NB4 (cell line): ENCODE measurements at places on chromosomes 4 and X.

GRCh38 chr4:125229596-125230058 is 85.1 kb upstream of the FAT4 start:
- DNase-seq: no peak

DNA sequence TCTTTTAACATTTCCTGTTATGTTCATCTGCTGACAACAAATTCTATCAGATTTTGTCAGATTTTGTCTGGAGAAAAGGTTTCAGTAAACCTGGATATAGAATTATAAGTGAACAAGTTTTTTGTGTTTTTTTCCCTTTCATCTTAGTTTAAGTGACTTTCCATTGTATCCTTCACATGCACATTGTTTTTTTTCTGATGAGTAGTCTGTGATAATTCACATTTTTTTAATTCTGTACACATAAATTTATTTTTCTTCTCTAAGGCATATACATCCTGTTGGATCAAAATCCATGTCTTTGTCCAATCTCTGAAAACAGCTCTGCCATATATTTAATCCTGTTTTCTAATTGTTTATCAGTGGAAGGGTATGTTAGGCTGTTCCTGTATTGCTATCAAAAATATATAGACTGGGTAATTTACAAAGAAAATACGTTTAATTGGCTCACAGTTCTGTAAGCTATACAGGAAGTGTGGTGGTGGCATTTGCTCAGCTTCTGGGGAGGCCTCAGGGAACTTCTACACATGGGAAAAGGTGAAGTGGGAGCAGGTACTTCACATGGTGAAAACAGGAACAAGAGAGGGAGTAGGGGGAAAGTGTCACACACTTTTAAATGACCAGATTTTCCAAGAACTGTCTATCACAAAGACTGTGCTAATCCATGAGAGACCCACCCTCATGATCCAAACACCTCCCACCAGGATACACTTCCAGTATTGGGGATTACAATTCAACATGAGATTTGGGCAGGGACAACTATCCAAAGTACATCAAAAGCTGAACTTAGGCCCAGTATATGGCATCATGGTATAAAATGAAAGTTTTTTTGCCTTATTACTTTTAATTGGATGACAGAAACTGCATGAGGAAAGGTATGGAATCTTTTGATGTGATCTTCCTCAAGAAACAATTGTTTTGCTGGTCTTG is 45.6 kb upstream of the GRID2 start:
- DNase-seq: no peak

- no peak for DNase-seq
Observed at GRCh38 chrX:139811942-139812629, 104.1 kb upstream of the MCF2 start.

- no peak for DNase-seq
Observed at GRCh38 chr4:8394061-8394519, 46.4 kb downstream of the ACOX3 start.

DNA sequence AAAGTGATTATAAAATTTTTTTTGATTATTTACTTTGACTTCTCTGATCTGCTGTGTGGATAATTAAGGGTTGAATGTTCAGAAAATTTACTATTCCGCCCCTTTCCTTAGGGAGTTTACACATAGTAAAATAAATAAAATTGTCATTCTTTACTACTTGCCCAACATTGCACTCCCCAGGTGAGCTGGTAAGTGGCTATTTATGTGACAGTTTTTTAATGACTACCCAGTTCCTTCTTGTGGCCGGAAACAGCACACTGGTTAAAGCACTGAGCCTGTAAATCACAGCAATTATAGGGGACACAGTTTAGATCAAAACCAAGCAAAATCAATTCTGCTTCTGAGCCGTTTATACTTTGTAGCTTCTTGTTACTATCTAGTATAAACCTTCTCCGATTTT is 158.1 kb downstream of the FHIP1A start:
- DNase-seq: peak; percentile 7

GRCh38 chr4:157217708-157218107 is 2.8 kb upstream of the GRIA2 start:
- DNase-seq: peak; percentile 22

DNA sequence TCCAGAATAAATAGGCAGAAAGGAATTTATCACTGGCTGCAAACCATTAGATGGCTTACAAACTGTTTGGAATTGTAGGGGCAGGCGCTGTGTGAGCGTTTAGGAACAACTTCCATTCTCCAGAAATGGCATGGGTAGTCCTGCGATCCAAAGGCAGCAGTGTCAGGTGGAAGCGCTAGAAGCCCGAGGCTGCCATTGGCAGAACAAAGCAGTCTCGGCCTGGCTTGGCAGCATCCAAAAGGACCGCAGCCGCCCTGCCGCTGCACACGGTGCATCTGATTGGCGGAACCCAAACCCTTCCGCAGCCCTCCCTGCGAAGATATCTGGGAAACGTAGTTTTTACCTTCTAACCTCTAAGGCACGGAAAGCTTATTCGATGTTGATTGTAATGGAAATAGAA is 23.6 kb upstream of the YTHDC1 start:
- DNase-seq: no peak

DNA sequence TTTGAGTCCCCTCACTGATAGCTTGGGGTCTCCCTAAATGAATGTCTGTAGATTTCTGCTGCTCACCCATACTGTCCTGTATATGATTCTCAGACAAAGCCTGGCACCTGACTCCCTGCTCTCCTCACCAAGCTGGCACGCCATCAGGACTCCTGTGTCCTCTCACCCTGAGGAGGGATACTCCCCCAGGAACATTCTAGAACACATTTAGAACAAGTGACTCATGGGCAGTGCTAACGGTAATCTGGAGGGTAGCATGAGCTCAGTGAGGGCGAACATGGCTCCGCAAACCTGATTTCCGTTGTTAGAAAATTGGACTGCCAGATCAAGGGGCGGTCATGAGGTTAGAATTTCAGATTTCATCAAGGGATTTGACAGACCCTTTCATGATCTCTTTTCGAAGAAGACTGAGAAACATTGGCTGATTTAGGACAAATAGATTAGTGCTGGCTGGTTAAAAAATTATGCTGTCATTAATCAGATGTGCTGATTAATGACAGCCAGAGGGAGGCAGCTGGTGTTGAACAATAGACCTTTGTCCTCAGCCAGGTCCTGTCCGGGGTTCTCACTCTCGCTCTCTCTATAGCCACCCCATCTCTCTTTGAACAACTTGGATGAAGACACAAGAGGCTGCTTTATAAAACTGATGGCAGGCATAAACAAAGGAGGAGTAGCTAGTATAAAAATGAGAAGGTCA is 244.3 kb downstream of the PTTG2 start:
- DNase-seq: no peak

DNA sequence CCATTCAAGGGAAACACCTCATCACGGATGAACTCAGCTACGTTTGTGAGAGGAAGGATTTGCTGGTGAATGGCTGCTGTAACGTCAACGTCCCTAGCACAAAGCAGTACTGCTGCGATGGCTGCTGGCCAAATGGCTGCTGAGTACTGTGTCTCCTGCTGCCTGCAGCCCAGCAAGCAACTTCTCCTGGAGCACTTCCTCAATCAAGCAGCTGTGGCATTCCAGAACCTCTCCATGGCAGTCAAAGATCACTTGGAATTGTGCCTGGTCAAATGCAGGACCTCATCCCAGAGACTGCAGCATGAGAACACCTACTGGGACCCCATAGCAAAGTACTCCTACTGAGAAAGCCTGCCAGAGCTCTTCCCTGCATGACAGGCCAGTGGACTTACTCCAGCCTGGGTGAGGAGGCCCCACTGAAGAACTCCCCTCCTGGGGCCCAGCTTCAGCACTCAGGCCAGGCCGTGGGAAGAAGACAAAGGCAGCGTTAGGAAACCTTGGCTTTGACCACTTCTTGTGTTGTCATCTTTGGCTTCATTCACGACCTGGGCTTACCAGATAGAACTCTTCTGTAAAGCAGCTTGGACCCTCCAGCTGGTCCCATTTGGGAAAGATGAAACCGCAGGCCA is 244.3 kb downstream of the RBMX2 start:
- DNase-seq: no peak

- DNase-seq: peak; percentile 40
Observed at GRCh38 chr4:76251441-76252270, at the start of gene FAM47E. Gene FAM47E (plus strand): TSS chr4:76251721. CDS start chr4:76251747, 26 bp downstream.

- no peak for DNase-seq
Observed at GRCh38 chr4:143281507-143282190, 55.0 kb upstream of the GAB1 start.

DNA sequence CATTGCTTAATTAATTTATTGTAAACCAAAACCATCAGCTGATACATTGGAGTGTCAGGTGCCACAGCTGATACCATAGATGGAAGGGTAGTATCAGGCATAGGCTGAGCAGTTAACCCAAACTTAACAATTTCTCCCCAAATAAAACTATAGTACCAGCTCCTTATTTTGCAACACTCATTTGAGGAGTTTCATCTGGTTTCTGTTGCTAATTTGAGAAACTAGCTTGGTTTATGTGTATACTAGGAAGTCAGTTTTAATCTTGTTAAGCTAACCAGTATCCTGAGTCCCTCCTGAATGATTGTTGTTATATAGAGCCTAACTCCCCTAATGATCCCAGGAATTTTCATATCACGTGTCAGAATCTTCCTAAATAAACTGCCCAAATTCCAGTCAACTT is 12.7 kb downstream of the DCAF16 start:
- no peak for DNase-seq

- DNase-seq: no peak
Observed at GRCh38 chr4:184450045-184450444, 24.3 kb downstream of the IRF2 start.

GRCh38 chr4:189355590-189355989 is 585.1 kb upstream of the FRG1 start:
- DNase-seq: no peak

DNA sequence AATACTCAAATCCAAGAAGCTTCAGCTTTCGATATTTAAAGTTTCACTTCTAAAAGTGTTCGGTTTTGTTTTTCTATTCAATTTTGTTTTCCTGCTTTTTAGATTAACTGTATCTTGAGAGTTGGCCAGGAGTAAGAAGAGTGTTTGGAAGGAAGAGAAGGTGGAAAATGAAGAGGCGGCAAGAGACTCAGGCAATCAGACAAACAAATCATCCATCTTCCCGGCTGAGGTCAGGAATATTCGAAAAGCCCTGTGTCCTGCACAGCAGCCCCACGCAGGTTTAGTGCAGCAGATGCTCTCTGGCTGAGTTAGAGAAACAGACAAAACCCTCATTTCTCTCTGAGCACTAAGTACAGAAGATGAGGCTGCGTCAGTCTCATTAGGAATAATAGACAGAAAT is 330.3 kb upstream of the NOCT start:
- DNase-seq: no peak

- DNase-seq: no peak
Observed at GRCh38 chr4:152691761-152692160, 12.0 kb upstream of the TMEM154 start.

GRCh38 chrX:106612393-106612763 is 600 bp downstream of the RADX start:
- no peak for DNase-seq

DNA sequence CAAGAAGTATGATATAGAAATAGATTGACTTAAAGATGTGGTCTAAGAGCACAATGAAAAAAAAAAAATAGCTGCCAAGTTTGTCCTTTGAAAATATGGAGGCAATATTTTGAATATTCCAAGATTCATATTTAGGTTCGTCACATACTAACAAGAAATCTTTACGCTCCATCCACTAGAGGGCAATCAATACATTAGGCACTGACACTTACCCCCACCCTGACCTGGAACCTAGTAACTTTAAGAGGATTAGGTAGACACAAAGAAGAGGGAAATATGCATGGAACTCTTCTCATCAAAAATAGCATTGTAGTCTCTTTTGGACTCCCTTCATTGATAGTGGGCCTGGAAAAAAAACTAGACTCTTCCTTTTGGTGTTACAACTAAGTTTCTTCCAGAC is 1108.1 kb downstream of the PCDH19 start:
- DNase-seq: peak; percentile 38

- DNase-seq: no peak
Observed at GRCh38 chr4:156635051-156635450, 336.5 kb downstream of the PDGFC start.

DNA sequence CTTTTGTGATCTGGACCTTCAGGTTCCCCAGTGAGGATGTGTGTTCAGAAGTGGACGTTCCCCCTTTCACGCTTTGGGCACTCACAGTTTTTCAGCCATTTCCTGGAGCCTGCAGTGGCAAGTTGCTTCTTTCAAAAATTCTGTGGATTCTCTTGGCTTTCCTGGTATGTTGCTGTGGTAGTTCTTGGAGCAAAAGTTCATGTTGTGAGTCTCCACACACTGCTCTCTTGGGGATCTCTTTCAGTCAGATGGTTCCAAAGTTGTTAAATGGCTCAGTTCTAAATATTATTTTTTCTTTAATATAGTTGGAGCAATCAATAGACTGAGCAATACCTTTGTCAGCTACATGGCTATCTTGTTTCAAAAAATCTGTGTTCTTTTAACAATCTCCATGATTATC is 28.5 kb upstream of the BANK1 start:
- DNase-seq: no peak

DNA sequence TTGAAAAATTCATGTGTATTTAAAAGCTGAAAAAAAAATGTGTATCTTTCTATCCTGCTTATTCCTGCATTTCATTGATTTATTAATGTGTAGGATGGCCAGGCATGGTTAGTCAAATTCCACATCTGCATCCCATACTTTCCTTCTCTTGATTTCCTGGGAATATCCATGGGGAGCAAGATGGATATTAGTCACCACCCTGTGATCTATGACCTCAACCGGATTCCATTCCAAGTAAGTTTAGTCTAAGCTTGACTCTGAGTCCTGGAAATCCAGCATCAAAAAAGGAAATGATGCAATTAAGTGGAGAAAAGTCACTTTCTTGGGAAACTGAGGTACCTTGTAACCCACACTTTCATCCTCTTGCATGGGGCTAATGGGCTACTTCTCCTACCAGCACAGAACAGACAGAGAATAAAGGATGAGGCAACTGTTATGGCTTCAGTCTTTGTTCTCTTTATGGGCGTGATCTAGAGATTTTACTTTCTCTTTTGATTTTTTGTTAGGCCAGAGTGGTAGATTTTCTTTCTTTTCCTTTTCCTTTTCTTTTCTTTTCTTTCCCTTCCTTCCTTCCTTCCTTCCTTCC is 17.1 kb upstream of the BEX4 start:
- DNase-seq: no peak

GRCh38 chr4:15547392-15547791 is 77.7 kb downstream of the CC2D2A start:
- no peak for DNase-seq

DNA sequence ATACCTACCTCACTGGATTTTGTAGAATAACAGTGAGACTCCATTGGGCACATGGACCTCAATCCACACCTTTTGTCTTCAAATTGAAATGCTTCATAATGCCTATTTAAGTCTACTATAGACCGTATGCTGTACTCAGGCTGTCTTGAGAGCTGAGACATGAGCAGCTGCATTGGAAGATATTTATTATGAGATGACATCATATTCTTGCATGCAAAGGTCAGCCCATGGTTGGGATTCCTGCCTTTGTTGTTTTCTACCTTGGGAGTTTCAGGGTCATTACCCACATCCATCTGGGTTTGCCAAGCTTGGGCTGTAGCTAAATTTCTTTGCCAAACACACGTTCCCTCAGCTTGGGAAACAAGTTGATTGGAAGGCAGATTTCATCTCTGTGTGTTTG is 33.2 kb upstream of the MAMLD1 start:
- no peak for DNase-seq
